ENCODE measurements at places on chromosomes 3 and 15. TPM values are rescaled to one million over a fixed set of nuclear protein-coding genes. Genes with fewer than 3 reads are reported as not detected.

DNA sequence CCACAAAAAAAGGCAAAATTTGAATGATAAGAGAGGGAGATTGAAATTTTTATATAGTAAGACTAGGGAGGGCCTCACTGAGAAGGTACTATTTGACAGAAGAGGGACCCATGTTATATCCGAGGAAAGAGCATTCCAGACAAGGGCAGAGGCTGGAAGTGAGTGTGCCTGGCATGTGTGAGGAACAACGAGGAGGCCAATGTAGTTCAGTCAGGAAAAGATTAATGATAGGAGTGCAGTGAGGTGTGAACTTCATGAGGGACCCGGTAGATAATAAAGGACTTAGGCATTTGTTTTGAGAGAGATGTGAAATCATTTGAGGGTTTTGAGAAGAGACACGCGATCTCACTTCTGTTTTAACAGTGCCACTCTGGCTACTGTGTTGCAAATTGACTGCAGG lies 36.3 kb downstream of the ASTE1 start:
- DNase-seq, result no peak

DNA sequence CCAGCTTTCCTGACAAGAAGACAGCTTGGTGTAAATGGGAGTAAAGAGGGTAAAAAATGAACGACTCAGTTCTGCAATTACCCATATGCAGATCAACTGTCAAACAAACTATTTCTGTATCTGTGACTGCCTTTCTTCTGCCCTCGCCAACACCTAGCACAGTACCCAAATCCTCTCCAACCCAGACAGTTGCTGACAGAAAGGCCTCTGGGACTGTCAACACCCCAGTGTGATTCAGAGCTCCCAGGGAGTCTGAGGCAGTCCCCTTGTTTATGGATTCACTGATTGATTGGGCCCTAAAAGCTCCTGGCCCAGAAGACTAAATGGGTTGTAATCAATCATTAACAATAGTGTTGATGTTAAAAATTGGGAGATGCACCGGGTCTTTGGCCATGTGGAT lies 20.2 kb downstream of the IL17RD start:
- no peak for DNase-seq

DNA sequence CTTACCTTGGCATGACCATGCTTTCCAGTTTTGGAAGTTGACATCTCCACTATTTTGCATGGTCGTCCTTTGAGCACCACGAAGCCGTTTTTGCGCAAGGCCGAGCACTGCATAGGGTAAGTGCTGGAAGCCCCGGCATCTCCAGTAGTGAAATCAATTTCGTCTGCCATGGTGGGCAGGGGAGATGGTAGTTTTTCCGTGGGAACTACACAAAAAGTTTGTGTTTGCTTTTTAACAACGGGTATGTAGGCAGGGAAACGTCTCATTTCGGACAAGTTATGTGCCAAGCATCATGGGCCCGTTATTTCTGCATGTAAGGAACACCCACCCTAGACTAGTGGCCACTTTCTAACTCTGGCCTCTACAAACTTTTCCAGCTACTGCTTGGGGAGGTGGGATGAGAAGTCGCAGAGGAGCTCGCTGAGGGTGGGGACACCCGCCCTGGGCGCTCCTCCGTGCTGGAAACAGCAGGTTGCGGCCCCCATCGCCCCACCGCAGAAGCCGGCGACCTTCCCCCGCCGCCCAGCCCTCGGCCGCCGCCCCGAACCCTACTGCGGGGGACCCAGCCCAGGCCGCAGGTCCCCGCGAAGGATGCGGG lies 701 bp downstream of the EIF5A2 start:
- no peak for DNase-seq

The ACOX2 gene
- 31.2 TPM for total RNA-seq

GRCh38 chr3:16604433-16604832 lies 790 bp downstream of the DAZL start:
- DNase-seq, result no peak

The IQCB1 gene
- total RNA-seq, result 6.1 TPM

GRCh38 chr3:183698318-183698751 lies 738 bp downstream of the YEATS2 start:
- DNase-seq, result no peak

GRCh38 chr3:14915636-14916222 lies 31.7 kb upstream of the NR2C2 start:
- no peak for DNase-seq

DNA sequence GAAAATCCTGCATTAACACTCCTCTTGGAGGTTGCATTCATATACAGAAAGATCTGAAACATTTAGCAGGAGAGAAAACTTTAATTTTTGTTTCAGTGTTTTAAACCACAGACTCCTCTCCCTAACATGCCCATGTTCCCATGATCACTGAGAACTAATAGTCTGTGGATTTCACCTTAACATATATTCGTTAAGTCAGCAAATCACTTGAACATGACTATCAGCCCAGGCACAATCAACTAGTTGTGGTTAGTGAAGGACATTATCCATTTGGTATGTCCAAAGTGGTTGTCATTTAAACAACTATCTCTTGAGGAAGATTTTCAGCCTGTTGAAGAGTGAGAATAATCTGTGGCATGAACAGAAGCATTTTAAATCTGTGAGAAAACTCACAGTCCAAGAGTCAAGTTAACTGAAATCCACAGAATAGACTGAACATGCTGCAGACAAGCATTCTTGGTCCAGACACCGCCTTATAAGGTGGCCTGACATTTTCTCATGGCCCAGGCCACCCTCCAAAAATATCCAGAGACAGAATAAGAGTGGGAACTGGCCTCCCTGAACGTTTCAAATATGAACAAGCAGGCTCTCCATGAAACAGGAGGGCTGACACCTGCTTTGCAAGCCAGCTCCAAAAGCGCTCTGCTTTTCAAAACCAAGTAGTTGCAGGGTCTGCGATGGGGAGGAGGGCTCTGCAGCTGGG lies 39.9 kb upstream of the ADCY5 start:
- no peak for DNase-seq

The DISP2 gene
- 1.2 TPM for total RNA-seq

DNA sequence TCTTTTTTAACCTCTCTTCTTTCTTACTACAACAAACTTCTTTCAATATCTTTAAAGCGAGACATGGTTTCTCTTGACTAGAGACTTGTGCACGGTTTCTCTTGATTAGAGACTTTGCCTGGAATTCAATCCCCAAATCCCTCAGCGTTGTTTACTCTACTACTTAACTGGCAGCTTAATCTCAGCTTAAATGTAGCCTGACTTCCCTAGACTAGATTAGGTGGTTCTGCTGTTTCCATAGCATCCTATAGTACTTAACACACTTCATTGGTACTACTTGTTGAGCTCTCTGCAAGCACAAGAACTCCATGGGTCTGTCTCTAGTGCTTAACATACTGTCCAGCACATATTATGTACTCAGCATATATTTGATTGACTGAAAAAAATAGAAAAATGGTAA lies 168.2 kb upstream of the GPR149 start:
- no peak for DNase-seq

GRCh38 chr3:156676768-156677479 lies 2.5 kb downstream of the TIPARP start:
- DNase-seq, result no peak

The HYAL3 gene
- 1.3 TPM for total RNA-seq

The CLDN18 gene
- not detected for total RNA-seq

The GRM2 gene
- 0.30 TPM for total RNA-seq

The ITIH1 gene
- 0.35 TPM for total RNA-seq

The ZNF660 gene
- total RNA-seq, result 1.8 TPM

The GOLGA8O gene
- 2.3 TPM for total RNA-seq

GRCh38 chr3:105729667-105730066 lies 139.1 kb downstream of the CBLB start:
- no peak for DNase-seq

The PIGBOS1 gene
- total RNA-seq, result 7.4 TPM
